ENCODE measurements at places on chromosomes 13 and 19. TPM values are rescaled to one million over a fixed set of nuclear protein-coding genes. Genes with fewer than 3 reads are reported as not detected.

GRCh38 chr13:28245465-28245864 is 107.1 kb downstream of the PAN3 start:
- DNase-seq, result no peak
- peaks cover 40% of the 10 kb centered on the region for H3K36me3 ChIP-seq

GRCh38 chr13:54433493-54434206 is 1405.0 kb downstream of the OLFM4 start:
- no peaks in the 10 kb centered on the region for H3K27me3 ChIP-seq
- H3K4me3 ChIP-seq, result no peak overlapping the region
- H3K27ac ChIP-seq, result no peak overlapping the region
- H3K36me3 ChIP-seq, result no peaks in the 10 kb centered on the region

DNA sequence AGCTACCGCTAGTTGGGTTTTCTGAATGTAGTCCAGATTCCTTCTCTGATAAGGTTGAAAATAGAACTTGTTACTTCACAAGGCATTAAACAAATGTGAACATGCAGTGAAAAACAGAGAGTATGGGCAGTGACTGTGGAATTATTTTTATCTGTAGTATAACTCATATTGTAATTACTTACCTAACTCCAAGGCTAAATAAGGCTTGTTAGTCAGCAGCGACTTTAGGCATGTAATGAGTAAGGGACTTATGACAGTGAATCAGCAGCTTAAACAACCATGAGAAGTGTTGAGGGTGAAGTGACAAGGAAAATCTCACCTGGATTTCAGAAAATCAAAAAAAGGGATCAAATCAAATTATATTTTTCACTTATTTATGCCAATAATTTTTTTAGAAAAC is 1719.5 kb upstream of the MIR17HG start:
- no peaks in the 10 kb centered on the region for H3K4me1 ChIP-seq
- no peaks in the 10 kb centered on the region for H3K36me3 ChIP-seq
- H3K4me3 ChIP-seq, result no peak overlapping the region
- DNase-seq, result no peak
- no peak overlapping the region for H3K27ac ChIP-seq
- no peaks in the 10 kb centered on the region for H3K27me3 ChIP-seq

DNA sequence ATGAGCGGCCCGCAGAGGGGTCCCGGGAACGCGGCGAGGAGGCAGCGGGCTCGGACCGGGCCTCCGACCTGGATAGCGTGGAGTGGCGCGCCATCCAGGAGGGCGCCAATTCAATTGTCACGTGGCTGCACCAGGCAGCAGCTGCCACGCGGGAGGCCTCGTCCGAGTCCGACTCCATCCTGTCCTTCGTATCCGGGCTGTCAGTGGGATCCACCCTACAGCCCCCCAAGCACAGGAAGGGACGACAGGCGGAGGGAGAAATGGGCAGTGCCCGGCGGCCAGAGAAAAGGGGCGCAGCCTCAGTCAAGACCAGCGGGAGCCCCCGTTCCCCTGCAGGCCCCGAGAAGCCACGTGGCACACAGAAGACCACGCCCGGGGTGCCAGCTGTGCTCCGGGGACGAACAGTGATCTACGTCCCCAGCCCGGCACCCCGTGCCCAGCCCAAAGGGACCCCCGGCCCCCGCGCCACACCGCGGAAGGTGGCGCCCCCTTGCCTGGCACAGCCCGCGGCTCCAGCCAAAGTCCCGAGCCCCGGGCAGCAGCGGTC is 10.7 kb downstream of the C19orf25 start:
- DNase-seq, result no peak
- no peaks in the 10 kb centered on the region for H3K36me3 ChIP-seq
- H3K4me1 ChIP-seq, result no peaks in the 10 kb centered on the region
- no peak overlapping the region for H3K27ac ChIP-seq
- peaks cover 37% of the 10 kb centered on the region for H3K27me3 ChIP-seq

GRCh38 chr19:18677156-18677555 is 6.3 kb upstream of the CRTC1 start:
- H3K4me1 ChIP-seq, result peaks cover 12% of the 10 kb centered on the region
- H3K27ac ChIP-seq, result no peak overlapping the region
- H3K4me3 ChIP-seq, result no peak overlapping the region
- no peaks in the 10 kb centered on the region for H3K27me3 ChIP-seq
- no peak for DNase-seq

Gene POU4F1
- 0.93 TPM for total RNA-seq

Gene SH3GL1
- total RNA-seq, result 87.2 TPM

All from type B pancreatic cell (in vitro differentiated cells).